ENCODE measurements at places on chromosomes 7 and 10.

GRCh38 chr7:45919231-45919784 is 1.8 kb downstream of the IGFBP3 start:
- no peak for DNase-seq

GRCh38 chr7:27312820-27313219 is 70.2 kb downstream of the EVX1 start:
- no peak for DNase-seq

- no peak for DNase-seq
Measured at GRCh38 chr7:111290419-111290818, 199.5 kb downstream of the LRRN3 start.

DNA sequence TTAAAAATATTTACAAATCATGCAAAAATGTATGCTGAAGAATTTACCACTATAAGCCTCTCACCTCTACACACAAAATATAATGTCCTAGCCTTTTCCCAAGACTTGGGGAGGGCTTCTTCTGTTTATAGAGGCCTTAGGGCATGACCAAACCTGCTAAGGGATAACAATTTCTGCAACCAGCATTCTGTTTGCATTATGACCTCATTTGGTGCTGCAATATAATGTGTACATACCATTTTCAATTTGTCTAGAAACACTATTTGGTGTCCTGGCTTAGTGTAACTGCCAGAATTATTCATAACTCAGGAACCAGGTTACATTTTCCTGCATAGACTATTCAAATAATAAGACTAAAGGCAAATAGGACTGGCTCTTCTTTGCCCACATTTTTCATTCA is 446.6 kb upstream of the SORCS1 start:
- DNase-seq: no peak

- DNase-seq: no peak
Measured at GRCh38 chr10:120606051-120606764, 149.2 kb downstream of the PLPP4 start.

DNA sequence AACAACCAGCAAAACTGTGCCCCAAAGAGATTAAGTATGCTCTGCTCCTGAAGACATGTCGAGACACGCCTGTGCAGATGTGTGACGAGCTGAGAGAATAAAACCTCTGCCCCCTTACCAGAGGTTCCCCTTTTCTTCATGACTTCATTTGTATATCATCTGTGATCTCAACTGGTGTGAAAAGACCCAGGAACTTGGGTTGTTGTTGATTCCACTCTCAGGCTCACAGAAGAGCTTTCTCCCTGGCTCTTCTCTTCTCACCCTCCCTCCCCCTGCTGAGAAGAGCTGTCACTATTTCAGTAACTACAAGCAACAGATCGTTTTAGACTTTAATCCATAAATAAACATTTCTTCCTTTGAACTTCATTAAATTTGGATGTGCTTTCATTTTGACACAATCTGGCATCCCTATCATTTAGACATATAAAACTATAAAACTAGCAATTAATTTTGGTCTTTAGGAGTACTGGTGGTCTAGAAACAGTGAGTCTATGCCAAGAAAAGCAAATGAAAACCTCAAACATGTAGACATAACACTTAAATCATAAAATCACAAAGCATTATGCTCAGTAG is 179.3 kb upstream of the FZD8 start:
- no peak for DNase-seq

DNA sequence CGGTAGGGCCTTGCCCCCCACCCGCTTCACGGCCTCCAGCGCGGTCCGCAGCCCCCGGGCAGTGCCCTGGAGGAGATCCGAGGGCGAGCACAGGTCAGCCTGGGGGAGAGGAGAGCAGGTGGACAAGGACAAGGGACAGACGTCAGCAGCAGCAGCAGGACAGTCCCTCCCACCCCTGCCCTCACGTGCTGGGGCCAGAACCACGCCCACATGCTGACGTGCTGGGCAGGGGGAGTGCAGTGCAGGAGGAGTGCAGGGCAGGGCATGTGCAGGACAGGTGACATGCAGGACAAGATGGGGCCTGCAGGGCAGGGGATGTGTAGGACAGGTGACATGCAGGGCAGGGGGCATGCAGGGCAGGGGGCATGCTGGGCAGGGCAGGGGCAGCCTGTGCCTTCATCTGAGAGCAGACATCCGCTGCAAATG is 1.5 kb upstream of the SAP25 start:
- DNase-seq: no peak

GRCh38 chr10:71706216-71707121 is 13.1 kb downstream of the C10orf105 start:
- DNase-seq: no peak

DNA sequence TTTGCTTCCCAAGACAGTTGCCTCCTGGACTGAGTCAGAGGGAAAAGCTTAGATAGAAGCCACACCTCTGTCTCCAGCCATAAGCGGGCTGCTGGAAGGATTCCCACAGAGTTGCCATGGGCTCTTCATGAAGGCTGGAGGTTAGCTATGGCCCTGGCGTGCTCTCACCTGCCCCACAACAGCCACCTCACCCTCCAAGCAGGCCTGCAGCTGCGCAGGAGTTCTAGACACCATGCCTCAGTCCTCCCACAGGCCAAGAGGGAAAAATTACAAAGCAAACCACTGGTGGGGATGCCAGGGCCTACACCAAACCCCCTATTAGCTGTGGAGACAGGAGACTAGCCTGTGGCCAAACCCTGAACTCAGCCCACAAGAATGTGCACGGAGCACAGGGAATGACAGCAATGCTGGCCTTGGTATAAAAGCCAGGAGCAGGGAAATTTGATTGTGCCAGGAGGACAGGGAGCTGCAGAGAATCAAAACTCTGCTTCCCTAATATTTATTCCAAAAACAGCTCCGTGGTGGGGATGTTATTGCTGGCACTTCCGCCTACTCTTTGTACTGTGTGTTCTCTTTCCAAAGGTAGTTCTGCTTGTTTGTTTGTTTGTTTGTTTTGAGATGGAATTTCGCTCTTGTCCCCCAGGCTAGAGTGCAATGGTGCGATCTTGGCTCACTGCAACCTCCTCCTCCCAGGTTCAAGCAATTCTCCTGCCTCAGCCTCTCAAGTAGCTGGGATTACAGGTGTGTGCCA is 60.3 kb upstream of the STK17A start:
- no peak for DNase-seq

GRCh38 chr7:105452085-105452484 is 63.4 kb upstream of the SRPK2 start:
- no peak for DNase-seq

GRCh38 chr7:137462847-137463246 is 119.3 kb upstream of the PTN start:
- no peak for DNase-seq

- DNase-seq: peak; percentile 5
Measured at GRCh38 chr10:50740293-50740648, 535 bp downstream of the ASAH2B start.

DNA sequence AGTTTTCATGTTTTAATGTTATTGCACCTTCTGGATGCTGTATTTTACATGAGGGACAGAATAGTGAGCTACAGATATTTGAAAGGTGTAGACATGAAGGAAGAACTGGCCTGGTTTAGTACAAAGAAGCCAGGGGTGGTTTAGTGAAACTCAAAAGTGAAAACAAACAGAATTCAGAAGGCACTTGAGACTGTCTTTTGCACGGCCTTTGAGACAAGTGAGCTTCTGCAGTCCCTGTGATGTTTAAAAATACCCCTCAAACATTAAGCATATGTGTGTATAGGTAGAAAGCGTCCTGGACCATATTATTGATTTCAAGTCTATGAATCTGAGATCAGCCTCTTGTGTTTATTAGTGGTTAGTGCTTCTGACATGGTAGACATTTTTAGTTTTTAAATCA is 118.9 kb downstream of the CDK14 start:
- DNase-seq: no peak

GRCh38 chr10:852386-852785 is 79.1 kb downstream of the LARP4B start:
- no peak for DNase-seq

- peak; percentile 26 for DNase-seq
Measured at GRCh38 chr7:48424731-48425130, 253.5 kb downstream of the ABCA13 start.

- no peak for DNase-seq
Measured at GRCh38 chr10:3238115-3238871, 65.7 kb upstream of the PITRM1 start.

- DNase-seq: no peak
Measured at GRCh38 chr7:5838761-5839500, 41.7 kb upstream of the OCM start.

- DNase-seq: no peak
Measured at GRCh38 chr7:4878336-4879335, 4.9 kb downstream of the RADIL start.

DNA sequence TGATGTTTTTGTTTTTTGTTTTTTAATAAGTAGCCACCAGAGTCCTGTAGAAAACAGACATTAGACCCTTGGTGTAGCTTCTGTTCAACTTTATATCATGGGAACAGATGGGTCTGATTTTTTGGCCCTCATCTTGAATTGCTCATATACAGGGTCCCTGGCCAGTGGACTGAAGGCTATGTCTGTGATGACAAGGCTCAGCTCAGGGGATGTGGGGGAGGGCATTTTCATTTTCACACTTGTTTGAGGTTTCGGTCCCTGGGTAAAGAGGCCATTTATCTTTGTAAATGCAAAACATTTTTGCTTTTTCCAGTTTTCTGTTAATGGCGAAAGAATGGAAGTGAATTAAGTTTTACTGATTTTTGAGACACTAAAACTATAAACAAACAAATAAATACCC is 257.6 kb upstream of the PHYHIPL start:
- DNase-seq: peak; percentile 8

- DNase-seq: no peak
Measured at GRCh38 chr7:95509199-95509598, 23.5 kb downstream of the ASB4 start.

- no peak for DNase-seq
Measured at GRCh38 chr7:129295015-129295423, 70.2 kb downstream of the AHCYL2 start.

- DNase-seq: no peak
Measured at GRCh38 chr7:128066395-128066794, 35.2 kb upstream of the LRRC4 start.

GRCh38 chr7:50588937-50589336 is 23.7 kb upstream of the DDC start:
- DNase-seq: no peak

GRCh38 chr7:50196719-50197118 is 103.7 kb upstream of the ZPBP start:
- DNase-seq: no peak

DNA sequence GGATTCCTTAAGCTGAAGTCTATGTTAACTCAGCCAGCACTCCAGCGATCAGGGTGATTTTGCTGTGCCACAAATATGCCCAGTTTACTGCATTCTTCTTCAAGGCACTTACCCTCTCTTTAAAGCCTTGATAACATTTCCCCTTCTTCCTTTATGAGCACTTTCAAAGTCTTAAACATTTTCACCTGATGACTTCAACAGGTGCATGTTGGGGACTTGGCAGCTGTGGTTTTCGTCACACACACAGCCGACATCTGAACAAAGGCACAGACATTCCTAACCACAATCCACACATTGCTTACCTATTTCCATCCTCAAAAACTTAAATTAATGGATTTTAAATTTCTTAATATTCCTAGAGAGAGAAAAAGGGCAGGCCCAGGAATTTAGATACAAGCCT is 331.5 kb downstream of the CRPPA start:
- DNase-seq: no peak

DNA sequence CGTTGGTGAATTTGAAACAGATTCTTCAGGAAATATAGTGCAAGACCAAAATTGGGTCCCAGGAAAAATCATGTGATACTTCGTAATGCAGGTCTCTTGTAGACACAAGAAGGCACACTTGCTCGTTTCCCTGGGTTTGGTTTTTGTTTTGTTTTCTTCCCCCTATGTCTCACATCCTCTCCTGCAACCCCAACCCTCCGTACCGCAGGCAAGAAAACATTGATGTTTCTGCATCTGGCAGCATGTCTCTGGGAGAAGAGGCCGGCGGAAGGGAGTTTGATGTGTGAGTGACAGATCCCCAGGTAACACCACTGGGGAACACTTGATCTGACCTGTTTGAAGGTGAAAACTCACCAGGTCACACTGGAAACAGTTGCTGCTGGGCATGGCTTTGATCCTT is 718.5 kb downstream of the AUTS2 start:
- no peak for DNase-seq

DNA sequence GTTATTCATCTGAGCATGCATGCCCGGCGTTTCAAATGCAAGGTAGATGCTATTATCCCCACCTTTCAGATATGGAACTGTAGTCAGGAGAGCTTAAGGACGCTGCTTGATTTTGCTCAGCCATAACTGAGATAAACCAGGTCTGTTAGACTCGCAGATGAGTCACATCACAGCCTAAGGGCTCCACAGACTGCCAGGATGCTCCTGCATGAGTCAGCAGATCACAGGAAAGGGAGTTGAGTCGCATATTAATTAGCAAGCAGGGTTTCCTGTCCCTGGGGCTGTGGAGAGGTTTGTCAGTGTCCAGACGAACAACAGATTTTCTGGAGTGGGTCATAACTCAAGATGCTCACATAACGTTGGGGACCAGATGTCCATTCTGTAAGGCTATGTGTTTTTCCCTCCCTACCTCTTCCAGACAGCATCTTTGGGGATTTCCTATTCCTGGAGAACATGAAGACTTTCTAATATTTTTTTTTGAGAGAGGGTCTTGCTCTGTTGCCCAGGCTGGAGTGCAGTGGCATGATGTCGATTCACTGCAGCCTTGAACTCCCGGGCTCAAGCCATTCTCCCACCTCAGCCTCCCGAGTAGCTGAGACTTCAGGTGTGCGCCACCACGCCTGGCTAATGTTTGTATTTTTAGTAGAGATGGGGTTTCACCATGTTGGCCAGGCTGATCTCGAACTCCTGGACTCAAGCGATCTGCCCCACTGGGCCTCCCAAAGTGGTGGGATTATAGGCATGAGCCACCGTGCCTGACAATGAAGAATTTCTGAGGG is 36.7 kb downstream of the PFKFB3 start:
- peak; percentile 26 for DNase-seq

GRCh38 chr7:39923091-39923490 is 27.0 kb upstream of the CDK13 start:
- DNase-seq: no peak

- no peak for DNase-seq
Measured at GRCh38 chr10:113235508-113235907, 285.5 kb downstream of the TCF7L2 start.

- no peak for DNase-seq
Measured at GRCh38 chr7:51785876-51786275, 469.3 kb upstream of the COBL start.

DNA sequence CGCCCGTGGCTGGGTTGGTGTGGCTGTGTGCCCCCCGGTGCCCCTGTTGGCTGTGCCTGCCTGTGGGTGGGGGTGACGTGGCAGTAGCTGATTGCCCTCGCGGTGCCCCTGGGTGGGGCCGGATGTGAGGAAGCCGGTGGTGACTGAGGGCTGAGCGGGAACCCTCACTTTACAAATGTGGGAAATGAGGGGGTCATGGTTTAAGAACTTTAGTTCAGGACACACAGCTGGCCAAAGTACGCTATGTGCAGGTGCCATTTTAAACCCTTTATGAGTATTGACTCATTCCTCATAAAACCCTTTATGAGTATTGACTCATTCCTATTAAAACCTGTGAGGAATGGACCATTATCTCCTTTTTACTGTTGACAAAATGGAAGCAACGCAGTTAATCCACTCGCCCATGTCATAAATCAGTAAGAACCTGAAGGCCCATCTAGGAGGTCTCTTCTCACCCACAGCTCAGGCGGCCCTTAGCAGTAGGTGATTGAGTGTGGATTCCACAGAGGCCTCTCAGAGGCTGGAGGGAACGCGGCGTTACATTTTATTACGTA is 290.1 kb upstream of the COBL start:
- DNase-seq: no peak

Data from GM10248 (cell line).